A549 treated with Hydrocortisone at 1 μM for 4 hours (cell line): ENCODE measurements at places on chromosomes 16 and 17. TPM values are rescaled to one million over a fixed set of nuclear protein-coding genes. Genes with fewer than 3 reads are reported as not detected.

Gene PLEKHG4
- total RNA-seq = 12.7 to 16.0 TPM (median 15.3 TPM) in 5 replicates

Gene CCL8
- not detected in 5 replicates for total RNA-seq

Gene FBXW10
- total RNA-seq = 0.92 to 1.3 TPM (median 1.3 TPM) in 5 replicates

Gene KRTAP3-2
- total RNA-seq = 0.26 to 0.44 TPM (median 0.29 TPM) in 5 replicates

Gene UNC45B
- total RNA-seq = not detected in 5 replicates

Gene CCDC154
- 0.06 to 0.33 TPM (median 0.27 TPM) in 5 replicates for total RNA-seq

Gene CA7
- total RNA-seq = 0.09 TPM in 1 of 5 replicates, not detected in the others

Gene OGFOD1
- 70.9 to 127 TPM (median 82.1 TPM) in 5 replicates for total RNA-seq

Gene ABI3
- 0.12 TPM in 1 of 5 replicates, not detected in the others for total RNA-seq

Gene NAGS
- total RNA-seq = 0.82 to 1.5 TPM (median 1.2 TPM) in 5 replicates

Gene CFAP119
- total RNA-seq = 5.2 to 9.2 TPM (median 8.2 TPM) in 5 replicates

Gene STH
- total RNA-seq = not detected in 5 replicates

Gene HEXIM1
- 39.5 to 51.7 TPM (median 44.6 TPM) in 5 replicates for total RNA-seq

Gene MEOX1
- total RNA-seq = not detected in 5 replicates

Gene TBC1D3G
- not detected in 5 replicates for total RNA-seq

Gene HSD17B1
- 0.51 to 1.6 TPM (median 1.3 TPM) in 5 replicates for total RNA-seq

Gene MSLN
- total RNA-seq = 2.5 to 4.0 TPM (median 3.1 TPM) in 5 replicates

Gene YPEL2
- 2.0 to 3.2 TPM (median 2.8 TPM) in 5 replicates for total RNA-seq

Gene MT1E
- 0.13 to 0.17 TPM in 2 of 5 replicates, not detected in the others for total RNA-seq

Gene TBC1D3H
- not detected in 5 replicates for total RNA-seq

Gene PRR29
- 0.46 to 0.89 TPM (median 0.53 TPM) in 5 replicates for total RNA-seq

Gene FOXF1
- 0.03 TPM in 2 of 5 replicates, not detected in the others for total RNA-seq

Gene WDR90
- 18.5 to 27.3 TPM (median 24.3 TPM) in 5 replicates for total RNA-seq

Gene CACNG1
- total RNA-seq = 0.08 to 0.21 TPM (median 0.13 TPM) in 5 replicates

Gene SLC38A8
- total RNA-seq = 0.46 TPM in 1 of 5 replicates, not detected in the others

Gene SEC14L5
- total RNA-seq = 0.01 to 0.03 TPM (median 0.02 TPM) in 4 of 5 replicates, not detected in the other
